CD4-positive, alpha-beta memory T cell (primary cell): ENCODE measurements at places on chromosomes 7 and 10.

DNA sequence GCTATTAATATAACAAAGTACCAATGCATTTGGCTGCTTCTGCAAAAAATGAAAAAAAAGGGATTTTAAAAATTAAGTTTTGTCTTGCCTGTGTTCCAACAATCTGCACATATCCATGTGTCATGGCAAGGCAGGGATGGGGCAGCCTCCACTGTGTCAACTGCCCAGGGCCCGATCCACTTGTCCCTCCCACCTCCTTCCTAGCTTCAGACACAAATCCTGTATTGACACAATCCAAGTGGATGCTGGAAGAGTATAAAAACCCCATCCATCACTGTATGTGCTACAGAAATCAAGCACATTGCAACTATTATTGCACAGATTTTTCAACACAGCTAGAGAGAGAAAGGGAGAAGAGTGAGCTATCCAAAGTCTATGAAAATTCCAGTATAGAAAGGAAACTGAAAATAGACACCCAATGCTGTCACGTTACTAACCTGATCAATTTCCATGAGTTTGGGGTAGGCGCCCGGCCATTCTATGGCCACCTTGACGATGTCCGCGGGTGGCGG is 106.4 kb downstream of the ELMO1 start:
- no peak for DNase-seq

- no peak for DNase-seq
These were observed 60.2 kb downstream of the CHST15 start for GRCh38 chr10:124032971-124033886.

DNA sequence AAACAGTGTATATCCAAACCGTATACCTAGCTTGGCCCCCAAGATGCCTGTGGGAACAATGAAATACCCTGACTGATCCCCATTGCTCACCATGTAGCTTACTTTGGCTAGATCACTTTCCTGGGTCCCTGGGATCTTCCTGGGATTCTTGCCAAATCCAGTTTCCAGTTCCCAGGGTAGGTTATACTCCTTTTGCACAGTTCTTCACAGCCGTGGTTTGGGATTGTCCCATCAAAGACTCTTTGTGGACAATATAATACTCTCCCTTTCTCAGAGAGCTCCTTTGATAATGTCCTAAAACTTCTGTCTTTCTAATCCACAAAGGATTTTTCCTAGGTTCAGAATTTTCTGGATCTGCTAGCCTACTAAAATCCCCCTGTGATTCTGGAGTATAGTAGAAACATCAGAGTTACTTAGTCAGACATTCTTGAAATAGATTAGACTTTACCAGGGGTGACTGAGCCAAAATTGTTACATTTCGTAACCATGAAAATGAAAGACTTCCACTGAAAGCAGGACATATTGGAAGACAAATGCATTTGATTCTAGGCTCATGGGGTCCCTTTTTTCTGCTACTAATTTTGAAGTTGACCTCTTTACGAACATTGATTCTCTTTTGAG is 388.3 kb upstream of the ETV1 start:
- DNase-seq: no peak

DNA sequence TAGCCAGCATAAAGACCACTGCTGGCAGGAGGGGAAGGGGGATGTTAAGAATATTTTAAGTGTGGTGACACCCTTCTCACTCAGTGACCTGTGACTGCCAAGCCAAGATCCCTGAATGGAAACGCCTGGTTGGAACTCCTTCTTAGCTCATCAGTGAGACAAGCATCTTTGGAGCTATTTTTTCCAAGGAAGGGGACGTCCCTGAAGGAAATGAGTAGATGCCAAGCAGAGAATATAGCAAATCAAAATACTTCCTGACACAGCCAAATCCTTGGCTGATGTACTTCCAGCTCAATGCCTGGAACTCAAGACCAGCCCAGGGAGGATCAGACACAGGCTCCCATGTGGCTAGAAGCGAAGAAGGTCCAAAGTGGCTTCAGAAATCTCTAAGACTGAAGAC is 82.2 kb downstream of the SORBS1 start:
- DNase-seq: no peak

GRCh38 chr10:5742116-5742515 is 57.5 kb downstream of the TASOR2 start:
- no peak for DNase-seq

- no peak for DNase-seq
These were observed 145.4 kb upstream of the ASAH2 start for GRCh38 chr10:50396491-50397311.

DNA sequence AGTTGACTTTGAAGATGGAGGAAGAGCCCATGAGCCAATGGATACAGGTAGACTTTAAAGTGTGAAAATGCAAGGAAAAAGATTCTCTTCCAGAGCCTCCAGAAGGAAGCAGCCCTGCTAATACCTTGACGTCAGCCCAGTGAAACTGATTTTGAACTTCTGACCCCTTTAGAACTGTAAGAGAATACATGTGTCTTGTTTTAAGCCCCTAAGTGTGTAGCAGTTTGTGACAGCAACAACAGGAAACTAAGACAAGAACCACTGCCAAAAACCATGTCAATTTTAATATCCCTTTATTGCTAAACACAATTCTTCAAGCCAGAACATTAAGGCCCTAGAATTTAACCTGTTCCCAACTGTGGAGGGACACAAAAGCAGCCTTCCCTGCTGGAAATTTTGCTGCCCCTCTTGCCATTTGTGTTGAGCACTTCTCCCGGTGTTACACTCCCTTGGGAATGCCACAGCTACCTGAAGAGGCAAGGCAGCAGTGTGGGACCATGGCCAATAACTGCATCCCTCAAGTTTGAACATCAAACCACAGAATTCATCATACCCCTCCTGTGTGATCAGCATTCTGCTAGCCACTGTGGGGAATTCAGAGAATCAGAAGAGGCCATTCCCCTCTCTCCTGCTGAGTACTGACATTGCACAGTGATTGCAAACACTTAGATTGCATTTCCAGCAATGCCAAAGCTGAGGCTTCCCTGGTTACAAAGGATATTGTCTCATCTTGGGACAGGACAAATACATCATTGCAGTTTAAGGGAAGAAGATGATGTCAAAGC is 12.3 kb upstream of the CCDC172 start:
- no peak for DNase-seq

- no peak for DNase-seq
These were observed 82.6 kb downstream of the DNMBP start for GRCh38 chr10:99926925-99927720.

DNA sequence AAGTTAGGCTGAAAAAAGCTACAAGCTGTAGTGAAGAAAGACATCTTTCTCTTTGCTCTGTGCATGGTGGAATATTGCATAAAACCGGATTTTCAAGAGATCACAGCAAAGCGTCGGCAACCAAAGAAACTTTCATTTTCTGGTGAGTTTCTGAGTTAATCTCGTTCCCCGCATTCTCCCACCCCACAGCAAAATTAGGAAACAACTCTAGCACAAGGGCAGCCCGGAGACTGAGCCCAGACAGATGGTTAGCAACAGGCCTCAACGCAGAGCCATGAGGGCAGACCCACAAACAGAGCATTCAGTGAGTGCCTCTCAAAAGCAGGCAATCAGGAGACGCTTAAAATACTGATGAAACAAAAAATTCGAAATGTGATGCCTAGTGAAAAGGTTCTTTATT is 396.1 kb upstream of the KLF6 start:
- no peak for DNase-seq

- DNase-seq: no peak
These were observed 614.9 kb upstream of the FZD8 start for GRCh38 chr10:36256948-36257356.

DNA sequence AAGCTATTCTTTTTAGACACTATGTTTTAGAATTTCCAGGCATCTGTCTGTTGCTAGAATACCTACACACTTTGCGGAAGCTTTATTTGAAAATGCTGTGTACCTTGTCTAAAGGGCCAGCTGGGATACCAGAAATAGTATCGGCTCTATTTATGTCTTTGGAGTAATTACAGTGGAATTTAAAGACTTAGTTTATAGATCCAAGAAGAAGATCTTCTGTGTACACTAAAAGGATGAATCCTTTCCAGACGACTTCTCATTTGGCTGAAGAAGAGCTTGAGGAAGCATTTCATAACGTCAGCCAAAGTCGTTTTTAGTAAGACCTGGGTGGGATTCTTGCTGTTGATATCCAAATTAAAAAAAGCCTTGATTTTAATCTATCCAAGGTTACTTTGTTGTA is 365.9 kb downstream of the INHBA start:
- DNase-seq: no peak

DNA sequence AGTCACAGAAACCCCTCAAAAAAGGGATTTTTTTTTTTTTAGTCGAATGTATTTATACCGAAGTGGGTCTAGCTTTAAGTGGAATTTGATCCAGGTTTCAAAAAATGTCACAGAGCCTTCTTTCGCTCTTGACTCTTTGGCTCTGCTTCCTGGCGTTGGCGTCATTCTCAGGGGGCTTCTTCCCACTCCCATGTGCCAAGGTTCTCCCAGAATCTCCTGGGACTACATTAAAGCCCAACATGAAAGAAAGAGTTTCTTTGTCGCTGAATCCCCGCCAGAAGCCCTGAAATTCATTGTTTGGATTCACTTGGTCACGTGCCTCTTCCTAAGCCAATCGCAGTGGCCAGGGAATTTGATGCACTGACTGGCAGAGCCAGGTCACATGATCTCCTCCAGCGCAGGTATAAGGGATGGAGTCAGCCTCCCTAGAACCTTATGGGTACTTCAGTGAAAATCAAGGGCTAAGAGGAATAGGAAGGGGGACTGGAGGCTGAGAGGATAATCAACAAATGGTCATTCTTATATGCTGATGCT is 101.2 kb downstream of the RPS24 start:
- no peak for DNase-seq

DNA sequence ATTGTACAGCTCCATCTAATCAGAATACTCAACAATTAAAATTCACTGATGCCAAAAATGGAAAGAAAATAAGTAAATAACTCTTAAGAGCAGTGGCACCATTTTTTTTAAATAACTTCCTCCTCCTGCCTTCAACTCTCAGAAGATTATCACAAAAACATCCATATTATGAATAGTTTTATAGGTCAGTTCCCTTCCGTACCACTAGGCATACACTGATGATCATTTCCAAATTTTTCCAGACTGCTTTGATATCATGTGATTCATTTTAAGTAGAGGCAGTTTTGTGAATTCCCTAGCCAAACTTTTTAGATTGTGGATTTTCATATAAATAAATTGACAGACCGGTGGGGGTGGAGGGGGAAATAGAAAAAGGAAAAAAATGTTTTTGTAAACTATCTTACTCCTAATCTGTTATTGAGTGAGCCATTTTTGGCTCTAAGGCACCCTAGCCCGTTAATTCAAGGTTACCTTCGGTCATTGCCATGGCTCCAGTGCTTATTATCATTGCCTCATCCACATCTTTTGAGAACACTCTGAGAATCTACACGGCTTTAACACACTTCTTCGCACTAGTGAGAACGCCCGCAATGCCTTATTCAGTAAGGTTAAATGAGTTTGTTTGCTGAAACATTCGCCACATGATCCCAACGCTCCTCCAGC is 1.0 kb downstream of the FAM107B start:
- DNase-seq: no peak

DNA sequence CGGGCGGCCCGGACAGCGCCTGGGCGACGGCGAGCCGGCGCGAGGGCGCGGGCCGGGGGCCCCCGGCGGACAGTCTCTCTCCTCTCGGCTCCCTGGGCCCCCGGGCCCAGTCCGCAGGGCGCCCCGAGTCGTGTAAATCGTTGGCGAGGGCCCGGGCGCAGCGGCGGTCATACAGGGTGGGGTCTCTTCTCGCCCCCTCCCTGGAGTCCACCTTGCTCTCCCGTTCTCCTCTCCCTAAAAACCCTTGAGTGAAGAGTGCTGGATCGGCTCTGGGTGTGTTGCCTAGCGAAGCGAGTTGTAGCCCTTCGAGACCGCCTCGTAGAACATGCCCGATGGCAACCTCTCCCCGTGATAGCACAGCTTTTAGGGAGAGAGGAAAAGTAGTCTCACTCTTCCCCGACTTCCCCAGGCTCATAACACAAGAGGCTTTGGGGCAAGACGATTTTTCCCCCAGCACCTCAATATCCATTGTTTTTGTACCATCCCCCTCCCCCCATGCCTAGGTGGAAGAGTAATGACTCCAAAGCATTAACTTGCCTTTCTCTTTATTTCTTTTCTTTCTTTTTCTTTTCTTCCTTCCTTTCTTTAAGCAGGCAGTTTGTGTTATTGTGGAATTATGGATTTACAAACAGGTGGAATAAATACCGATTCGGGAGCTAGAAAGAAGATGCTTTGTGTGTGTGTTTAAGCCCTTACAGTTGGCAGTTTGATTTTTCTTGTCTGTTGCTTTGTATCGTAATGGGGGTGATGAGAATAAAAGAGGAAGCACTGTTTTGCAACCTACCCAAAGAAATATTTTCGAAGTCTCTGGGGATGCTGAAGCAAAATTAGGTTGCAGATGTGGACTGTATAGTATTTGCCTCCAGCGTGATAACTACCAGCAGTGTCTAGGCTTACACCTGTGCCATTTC is 822 bp downstream of the SHOC2 start:
- DNase-seq: peak; percentile 23

- DNase-seq: no peak
These were observed 181.8 kb upstream of the KIAA1217 start for GRCh38 chr10:24027107-24027506.

DNA sequence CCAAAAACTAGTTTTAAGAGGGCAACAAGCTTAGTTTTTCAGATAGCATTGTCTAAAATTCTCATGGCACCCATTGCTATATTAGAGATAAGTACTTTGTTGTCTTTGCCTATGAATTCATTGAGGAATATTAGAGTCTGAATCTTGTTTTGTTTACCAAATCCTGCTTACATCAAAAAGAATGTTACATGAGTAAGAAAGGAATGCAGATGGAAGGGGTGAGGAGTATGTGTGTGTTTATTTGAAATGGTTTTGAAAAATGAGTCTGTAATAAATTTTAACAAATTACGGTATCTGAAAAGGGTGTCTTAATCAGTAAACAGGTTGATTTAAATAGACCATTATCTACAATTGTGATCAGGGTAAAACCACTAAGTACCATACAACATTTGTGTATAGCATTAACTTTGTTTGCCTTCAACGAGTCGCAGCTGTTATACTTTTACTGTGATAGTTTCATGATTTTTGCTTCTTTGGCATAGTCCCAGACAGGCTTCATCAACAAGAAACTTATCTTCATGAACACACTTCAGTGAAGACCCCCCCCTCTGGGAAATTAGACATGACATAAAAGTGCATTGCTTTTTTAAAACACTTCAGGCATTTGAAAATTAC is 1183.9 kb upstream of the C7orf33 start:
- no peak for DNase-seq

GRCh38 chr7:155752756-155753445 is 59.4 kb downstream of the SHH start:
- no peak for DNase-seq

DNA sequence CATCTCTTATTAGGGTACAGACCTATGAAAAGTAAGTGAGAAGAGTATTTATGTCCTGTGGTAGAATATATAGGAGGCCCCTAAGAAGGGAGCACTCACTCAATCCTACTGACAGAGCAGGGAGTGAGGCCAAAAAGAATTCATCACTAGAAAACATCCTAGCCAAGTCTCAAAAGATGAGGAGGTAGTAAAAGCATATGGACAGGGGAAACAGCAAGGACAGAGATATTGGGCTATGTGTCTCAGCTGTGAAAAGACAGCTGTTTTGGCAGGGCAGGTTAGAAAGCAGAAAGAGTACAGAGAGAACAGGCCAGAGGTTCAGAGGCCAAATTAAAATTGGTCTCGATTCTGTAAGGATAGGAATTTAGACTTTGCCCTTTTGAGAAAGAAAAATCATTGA is 548.3 kb upstream of the ANKRD30A start:
- no peak for DNase-seq

GRCh38 chr7:105003275-105003674 is 10.7 kb upstream of the KMT2E start:
- DNase-seq: no peak
